ENCODE measurements at places on chromosomes 12 and 14.

DNA sequence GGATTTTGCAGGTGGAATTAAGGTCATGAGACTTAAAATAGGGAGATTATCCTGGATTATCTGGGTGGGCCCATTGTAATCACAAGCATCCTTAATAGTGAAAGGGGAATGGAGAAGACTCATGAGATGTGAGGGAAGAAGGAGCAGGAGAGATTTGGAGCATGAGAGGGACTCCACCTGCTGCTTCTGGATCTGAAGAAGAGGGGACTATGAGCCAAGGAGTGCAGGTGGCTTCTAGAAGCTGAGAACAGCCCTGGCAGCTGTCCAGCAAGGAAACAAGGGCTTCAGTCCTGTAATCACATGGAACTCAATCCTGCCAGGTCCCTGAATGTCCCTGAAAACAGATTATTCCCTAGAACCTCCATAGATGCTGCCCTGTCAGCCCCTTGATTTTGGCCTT, 67.8 kb downstream of the PELI2 start:
- no peak for DNase-seq

GRCh38 chr12:104643093-104643818, 186.5 kb downstream of the CHST11 start:
- no peak for DNase-seq

DNA sequence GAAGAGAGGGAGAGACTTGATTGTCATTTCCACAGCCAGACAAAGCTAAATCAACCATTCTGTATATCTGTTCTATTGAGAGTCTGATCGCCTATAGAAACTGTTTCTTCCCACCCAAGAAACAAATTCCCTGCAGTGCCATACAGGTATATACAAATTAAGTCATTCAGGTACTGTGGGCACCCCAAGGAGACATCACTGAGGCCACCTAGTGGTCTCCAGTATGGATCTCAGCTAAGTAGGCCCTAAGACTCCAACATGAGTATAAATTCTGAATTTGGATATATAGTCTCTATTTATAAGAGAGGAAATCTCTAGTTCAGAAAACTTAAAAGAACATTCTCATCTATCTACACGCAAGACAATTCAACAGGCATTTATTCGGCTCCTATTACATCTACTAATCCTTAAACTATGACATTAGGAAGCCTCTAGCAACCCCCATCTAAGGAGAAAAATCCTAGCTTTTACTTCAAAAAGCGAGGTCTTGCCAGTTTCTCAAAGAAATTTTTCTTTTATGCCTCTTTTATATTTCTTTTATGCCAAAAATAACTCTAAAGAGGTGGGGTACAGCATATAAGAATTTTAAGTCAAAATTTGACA, 62.6 kb downstream of the DCAF5 start:
- no peak for DNase-seq

DNA sequence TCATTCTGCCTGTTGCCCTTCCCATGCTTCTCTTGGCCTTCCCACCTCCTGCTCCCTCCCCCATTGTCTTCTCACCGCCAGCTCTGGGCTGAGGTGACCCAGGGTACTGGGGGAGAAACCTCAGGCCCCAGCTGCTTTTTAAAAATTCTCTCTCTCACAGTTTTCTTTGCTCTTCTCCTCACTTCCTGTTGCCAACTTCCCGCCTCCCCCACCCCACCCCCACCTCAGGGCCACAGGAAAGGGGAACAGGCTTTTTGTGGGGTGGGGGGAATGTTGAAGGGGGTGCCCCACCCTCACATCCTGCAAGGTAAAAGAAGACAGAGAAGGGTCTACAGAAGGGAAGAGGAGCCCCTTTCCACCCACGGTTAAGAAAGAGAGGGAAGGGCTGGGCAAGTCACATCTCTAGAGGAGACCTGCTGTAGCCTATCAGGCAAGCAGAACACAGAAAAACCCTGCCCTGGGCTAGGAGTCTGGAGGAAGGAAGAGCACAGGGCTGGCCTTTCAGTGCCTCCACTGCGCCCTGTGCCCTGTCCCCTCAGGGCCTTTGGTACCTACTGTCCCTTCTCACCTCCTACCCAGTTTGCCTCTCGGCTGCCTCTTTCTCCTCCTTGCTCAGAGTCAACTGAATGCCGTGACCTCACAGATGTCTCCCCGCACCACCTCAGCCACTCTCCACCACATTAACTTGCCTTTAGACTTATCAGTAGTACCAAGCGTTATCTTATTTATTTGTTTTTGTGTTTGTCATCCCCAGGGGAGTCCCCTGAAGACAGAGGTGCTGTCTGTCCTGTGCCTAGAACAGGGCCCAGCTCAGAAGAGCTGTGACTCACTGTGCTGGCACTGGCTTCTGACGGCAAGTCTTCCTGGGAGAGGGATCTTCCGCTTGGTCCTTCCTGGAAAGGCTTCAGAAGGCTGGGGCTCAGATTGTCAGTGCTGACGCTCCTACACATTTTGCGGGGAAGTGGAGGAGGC, 1.7 kb downstream of the ARHGAP9 start:
- DNase-seq: no peak

- no peak for DNase-seq
Observed at GRCh38 chr14:47442211-47442610, 233.2 kb downstream of the MDGA2 start.

DNA sequence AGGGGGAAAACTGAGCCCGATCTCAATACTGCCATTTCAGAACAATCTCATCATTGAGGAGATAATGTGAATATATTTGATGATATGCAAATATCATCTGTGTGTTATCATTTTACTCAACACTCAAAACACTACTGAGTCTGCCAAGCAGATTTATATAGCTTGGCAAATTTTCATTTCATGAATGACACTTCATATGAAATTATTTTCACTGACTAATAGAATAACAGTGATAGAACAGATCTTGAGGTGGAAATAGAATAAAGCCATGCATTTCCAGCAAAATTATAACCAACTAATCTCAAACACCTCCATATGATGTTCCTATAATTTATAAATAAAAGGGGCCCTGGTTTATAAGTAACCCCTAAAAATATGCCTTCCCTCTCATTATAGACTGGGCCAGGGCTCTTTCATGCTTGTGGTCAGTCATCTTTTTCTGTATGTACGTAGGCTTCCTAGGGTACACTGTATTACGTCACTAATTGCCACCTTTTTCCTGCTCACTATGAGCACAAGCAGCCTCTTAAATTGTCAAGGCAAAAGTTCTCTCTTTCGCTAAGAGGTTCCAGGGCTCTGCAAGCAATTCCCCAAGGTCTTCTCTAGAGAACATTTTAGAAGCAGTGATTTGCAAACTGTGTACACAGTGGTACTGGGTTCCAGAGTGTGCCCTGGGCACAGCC, 197.1 kb upstream of the FOXN3 start:
- DNase-seq: no peak

- DNase-seq: no peak
Observed at GRCh38 chr12:107035733-107036132, 48.8 kb upstream of the MTERF2 start.

DNA sequence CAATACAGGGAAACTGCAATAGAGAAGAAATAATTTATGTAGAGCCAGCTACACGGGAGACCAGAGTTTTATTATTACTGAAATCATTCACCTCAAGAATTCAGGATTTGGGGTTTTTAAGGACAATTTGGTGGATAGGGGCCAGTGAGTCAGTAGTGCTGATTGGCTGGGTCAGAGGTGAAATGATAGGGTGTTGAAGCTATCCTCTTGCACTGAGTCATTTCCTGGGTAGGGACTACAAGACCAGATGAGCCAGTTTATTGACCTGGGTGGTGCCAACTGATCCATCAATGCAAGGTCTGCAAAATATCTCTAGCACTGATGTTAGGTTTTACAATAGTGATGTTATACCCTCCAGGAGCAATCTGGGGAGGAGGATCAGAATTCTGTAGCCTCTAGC, 486.3 kb downstream of the LRIG3 start:
- no peak for DNase-seq

DNA sequence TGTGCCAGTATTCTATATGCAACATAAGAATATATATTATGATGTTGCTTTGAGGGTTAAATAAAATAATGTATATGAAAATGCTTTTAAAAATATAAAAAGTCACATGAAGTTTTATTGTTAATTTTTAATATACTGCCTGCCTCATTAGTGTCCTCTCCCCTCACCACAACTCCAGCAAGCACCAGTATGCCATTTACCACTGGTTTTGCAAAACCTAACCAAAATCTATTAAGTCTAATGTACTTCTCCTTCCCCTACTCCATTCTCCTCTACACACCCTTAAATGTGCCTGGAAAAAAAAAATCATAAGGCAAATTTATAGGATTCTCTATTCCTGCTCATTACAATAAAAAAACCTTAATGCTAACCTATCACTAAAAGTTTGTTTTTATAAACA, 24.0 kb upstream of the GNG2 start:
- DNase-seq: no peak

DNA sequence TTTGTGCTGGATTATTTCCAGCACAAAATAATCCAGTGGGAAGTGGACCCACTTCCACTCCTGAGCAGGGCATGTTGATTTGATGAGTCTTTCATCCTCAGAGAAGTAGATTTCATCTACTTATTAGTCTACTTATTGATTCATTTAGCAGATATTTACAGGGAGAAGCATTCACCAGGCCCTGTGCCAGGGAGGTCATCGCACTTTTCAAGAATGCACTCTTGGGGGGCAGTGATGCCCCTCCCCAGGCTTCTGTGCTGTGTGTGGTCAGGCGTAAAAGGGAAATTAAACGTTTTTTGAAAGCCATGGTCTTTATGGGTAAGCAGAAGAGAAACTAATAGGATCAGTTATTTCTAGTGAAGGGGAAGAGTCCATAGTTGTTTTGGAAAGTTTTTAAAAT, 610.7 kb upstream of the TMEM132C start:
- DNase-seq: no peak

DNA sequence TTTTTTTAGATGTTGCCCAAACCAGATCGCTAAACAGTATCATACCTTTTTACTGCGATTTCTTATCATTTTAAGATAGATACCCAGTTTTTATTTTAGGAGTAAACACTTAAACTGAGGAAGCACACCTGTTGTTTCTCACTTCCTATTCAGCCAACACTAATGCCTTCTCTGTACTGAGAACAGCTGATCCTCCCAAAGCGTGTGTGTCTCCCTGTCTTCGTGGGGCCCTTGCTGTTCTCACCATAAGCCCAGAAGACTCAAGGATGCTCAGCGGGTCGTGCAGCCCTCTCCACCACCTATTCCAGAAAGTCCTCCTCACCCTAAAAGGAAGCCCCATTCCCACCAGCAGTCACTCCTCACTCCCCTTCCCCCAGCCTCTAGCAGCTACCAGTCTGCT, 14.8 kb downstream of the PPP2R5C start:
- no peak for DNase-seq

DNA sequence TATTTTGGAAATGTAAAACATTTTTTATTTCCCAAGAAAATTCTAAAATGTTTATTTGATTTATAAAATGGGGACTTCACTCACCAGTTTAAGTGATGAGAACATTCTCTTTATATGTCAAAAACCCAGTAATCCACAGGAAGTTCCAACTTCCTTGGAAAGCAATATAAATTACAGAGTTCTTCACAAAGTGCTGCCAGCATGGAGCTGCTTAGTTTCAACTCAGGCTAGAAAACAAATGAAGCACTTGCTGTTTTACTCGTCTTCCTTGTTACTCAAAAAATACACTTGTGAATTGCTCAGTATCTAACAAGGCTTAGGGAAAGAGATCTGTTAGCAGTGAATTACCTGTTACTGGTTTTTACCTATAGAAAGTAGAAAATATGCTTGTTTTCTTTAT, 942.7 kb upstream of the MDGA2 start:
- DNase-seq: no peak

- DNase-seq: no peak
Observed at GRCh38 chr12:123003257-123003656, 22.8 kb downstream of the ARL6IP4 start.

- DNase-seq: no peak
Observed at GRCh38 chr12:119235197-119235751, 56.5 kb downstream of the HSPB8 start.

- no peak for DNase-seq
Observed at GRCh38 chr12:6840330-6840729, 395 bp upstream of the GNB3 start.

DNA sequence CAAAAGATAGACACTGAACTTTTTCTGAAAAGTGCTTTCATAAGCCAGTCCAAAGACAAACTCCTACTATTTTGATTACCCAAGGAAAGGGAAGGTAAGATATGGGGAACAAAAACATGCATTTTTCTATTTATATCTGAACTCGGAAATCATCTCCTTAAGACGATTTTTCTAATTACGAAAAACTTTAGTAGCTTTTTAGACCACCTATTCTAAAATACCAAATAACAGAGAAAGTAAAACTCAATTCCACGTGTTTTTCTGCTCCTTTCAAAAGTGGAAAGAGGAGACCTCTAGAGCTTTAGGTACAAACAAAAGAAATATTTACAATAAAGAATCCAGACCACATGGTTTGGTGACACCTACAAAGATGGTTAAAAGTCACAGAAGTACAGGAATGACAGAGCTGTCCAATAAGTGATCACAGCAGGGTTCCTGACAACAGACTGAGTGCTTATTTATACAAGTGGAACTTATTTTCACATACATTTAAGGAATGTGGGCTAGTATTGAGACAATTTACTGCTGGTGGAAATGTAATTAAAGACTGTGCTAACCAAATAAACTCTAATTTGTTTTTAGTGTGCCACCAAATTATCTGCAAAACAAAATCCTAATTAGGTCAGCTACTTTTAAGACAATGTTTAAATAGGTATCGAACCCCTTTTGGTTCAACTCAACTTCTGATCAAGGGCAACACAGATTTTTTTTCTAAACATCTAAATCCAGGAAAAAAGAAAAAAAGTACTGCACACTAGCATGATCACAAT, 2.4 kb downstream of the LRIG3 start:
- DNase-seq: peak; percentile 29

DNA sequence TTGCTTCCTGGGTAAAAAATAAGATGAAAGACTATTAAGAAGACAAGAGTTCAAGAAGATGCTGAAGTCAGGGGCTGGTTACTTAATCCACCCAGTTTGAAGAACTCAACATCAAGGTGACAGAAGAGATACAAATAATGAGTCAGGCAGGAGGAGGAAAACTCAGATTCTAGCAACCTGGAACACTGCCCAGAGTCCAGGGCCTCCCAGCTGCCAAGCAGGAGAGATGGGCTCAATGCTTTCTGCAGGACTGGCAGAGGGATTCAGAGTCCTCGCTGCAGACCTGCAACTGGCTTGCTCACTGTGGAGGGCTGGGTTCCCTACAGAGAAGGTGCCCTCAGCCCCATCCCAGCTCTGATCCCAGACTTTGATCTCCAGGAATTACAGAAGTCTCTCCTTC, 28.6 kb upstream of the CEBPE start:
- no peak for DNase-seq

DNA sequence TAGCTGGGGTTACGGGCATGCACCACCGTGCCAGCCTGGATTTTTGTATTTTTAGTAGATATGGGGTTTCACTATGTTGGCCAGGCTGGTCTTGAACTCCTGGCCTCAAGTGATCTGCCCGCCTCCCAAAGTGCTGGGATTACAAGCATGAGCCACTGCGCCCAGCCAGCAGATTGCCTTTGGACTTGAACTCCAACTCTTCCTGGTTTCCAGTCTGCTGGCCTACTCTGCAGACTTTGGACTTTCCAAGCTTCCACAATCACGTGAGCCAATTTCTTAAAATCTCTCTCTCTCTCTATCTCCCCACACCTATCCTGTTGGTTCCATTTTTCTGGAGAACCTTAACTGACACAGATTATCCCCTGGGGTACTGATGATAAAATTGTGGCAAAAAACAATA, 55.0 kb downstream of the EMP1 start:
- DNase-seq: no peak
